ENCODE measurements at places on chromosomes 2 and 18.

- DNase-seq = no peak
Measured at GRCh38 chr2:142893241-142893640, 15.8 kb downstream of the KYNU start.

GRCh38 chr2:74618410-74619083 lies 29.6 kb downstream of the M1AP start:
- no peak for DNase-seq

DNA sequence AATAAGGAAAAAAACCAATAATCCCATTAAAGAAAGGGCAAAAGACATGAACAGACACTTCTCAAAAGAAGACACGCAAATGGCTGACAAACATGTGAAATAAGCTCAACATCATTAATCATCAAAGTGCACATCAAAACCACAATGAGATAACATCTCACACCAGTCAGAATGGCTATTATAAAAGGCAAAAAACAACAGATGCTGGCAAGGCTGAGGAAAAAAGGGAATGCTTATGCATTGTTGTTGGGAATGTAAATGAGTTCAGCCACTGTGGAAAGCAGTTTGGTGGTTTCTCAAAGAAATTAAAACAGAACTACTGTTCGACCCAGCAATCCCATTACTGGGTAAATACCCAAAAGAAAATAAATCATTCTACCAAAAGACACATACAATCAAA lies 285.6 kb downstream of the NR4A2 start:
- no peak for DNase-seq

- DNase-seq = no peak
Measured at GRCh38 chr2:221494556-221494955, 77.5 kb downstream of the EPHA4 start.

GRCh38 chr2:57490741-57491140 lies 555.9 kb upstream of the VRK2 start:
- no peak for DNase-seq

- peak; percentile 92 for DNase-seq
Measured at GRCh38 chr2:131104487-131105155, 515 bp upstream of the PLEKHB2 start.

DNA sequence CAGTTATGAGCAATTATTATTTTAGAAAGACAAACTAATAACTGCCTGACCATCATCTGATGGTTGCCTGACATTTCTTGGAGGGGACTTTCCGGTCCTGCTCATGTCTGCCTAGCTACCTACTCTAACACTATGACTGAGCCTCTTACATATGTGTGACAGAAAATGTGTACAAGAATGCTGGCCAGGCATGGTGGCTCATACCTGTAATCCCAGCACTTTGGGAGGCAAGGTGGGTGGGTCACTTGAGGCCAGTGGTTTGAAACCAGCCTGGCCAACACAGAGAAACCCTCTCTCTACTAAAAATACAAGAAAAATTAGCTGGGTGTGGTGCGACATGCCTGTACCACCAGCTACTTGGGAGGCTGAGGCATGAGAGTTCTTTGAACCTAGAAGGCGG lies 666.3 kb downstream of the KCNJ3 start:
- DNase-seq = no peak

GRCh38 chr18:25365242-25365641 lies 13.3 kb upstream of the ZNF521 start:
- peak; percentile 93 for DNase-seq

DNA sequence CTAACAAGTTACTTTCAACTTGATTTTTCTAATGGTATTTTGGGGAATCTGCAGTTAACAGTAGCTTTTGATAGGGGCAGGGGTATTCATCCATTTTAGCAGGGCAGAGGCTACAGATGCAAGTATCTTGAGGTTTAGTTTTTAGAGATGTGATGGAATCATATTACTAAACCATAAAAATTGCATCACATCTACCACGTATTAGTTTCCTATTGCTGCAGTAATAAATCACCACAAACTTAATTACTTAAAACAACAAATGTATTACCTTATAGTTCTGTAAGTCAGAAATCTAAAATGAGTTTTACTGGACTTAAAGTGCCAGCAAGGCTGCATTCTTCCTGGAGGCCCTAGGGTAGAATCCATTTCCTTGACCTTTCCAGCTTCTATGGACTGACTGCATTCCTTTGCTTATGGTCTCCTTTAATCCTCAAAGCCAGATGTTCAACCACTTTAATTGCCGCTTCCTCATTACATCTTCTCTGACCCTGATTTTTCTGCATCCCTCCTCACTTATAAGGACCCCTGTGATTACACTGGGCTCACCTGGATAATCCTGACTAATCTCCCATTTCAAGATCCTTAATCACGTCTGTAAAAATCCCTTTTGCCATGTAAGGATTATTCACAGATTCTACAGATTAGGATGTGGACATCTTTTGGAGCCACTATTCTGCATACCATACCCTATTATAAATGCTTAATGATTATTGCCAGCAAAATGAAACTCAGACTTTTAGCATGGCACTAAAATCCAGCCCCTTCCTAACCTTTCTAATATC lies 21.9 kb upstream of the EXOC6B start:
- no peak for DNase-seq

DNA sequence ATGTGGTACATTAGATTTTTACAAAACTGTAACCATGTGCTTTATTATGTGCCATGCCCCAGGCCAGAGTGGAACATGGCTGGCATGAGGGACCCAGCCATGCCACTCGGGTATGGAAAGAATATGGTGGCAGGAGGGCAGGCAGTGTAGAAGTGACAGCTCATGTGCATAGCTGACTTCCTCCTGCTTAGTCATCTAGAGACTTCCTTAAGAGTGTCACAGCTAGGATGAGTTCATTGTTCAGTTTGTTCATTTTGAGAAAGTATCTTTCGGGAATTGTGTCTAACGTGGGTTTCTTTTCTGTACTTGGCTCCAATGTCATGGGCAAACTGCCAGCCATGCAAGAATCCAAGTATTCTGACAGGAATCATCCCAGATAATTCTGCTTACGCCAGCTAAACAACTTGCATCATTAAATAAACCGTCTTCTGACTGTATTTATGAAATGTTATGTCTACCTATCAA lies 94.3 kb upstream of the ITGB6 start:
- no peak for DNase-seq

GRCh38 chr2:237514474-237515130 lies 27.6 kb downstream of the MLPH start:
- DNase-seq = no peak

Data from NCI-H2171 treated with DMSO at 0.1 percent for 48 hours (cell line).